ENCODE measurements at places on chromosomes 7 and 10.
A peak's percentile ranks its signal among the peaks of the same experiment; 100 is the strongest.

DNA sequence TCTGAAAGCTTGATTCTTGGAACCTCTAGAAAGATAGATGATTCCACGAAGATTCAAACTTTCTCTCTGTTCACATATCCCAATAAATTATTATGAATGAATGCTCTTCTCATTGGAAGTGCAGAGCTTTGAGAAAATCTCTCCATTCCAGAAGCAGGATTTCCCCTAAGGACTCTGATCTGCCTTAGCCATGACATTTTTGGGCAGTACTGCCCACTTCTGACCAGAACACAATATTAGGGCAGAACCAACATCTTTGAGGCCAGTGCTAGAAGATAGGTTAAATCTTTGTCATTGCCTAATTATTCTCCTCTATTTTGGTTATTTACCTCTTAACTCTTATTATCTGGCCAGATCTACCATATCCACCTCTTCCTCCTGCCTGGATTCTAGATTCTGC lies 49.9 kb downstream of the ARMC3 start:
- DNase-seq: no peak

DNA sequence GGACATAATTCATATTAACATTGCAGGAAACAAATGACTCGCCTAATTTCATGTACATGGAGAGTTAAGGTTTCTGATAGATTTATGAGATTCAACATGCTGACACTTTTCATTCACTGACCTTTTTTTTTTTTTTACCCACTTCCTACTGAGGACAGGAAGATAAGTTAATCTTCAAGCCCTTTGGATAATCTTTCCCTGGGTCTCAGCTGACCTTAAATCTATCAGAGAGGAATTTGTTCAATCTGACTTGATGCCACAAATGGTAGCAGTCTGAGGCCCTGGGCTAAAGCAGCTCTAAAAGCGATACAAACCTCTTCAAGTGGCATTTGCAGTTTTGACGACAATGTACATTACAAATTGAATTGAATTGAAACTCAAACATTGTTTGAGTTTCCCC lies 493.3 kb upstream of the SORCS1 start:
- DNase-seq: no peak

DNA sequence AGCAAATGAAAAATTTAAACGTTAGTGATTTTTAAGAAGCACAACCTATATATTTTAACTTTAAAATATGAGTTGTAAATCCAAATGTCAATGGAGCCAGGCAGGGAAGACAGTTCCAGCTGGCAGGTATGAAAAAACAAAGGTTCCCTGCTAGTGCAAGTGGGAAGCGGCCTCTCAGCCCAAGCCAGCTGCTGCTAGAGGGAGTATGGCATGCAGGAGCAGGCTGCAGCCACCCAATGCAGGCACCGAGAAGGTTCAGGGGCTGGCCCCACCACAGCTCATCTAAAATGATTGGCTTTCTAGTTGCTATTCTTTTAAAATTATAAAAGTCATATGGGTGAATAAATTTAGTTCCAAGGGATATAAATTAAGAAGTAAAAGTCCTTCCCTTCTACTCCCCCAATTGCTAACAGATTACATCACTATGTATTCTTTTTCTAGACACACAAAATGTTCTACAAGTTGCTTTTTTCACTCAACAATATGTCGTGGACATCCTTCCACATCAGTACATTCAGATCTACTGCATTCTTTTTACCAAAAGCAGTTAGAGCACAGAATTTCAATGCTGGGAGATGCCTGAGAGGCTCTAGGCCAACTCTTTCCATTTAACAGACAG lies 69.3 kb downstream of the SGMS1 start:
- DNase-seq: no peak

DNA sequence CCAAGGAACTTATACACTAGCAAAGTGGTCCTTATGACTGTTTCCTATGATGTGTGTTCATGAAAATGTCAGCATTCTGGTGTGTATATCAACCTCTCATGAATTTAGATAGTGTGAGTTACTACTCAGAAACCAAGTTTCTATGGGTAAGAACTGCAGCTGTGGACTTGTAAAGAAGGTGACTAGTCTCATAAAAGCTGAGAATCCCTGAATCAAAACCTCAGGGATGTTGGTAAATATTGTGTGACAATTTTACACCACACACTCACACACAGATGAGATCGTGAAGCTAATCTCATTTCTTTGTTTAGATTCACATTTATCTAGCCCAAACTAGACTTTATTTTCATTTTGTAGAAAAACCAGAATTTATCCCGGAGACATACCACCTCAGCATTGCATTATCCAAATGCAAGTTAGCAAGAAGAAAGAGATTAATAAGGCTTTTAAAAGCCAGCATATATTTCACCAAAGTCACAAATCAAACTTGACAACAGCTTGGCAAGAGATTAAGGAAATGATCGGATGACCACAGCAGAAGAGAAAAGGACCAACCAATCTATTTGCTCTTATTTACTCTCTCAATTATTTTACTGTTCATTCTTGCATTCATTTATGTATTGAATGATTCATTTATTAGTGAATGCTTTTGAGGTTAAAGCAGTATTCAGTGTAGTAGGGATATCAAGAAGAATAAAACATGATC lies 92.9 kb downstream of the PLXDC2 start:
- DNase-seq: no peak

GRCh38 chr10:129809841-129810240 lies 154.2 kb downstream of the EBF3 start:
- DNase-seq: no peak

- no peak for DNase-seq
These were observed 23.1 kb upstream of the PIK3CG start for GRCh38 chr7:106841896-106842390.

GRCh38 chr7:51213618-51214017 lies 103.0 kb downstream of the COBL start:
- no peak for DNase-seq

GRCh38 chr10:10803278-10803677 lies 214.4 kb upstream of the CELF2 start:
- DNase-seq: no peak

DNA sequence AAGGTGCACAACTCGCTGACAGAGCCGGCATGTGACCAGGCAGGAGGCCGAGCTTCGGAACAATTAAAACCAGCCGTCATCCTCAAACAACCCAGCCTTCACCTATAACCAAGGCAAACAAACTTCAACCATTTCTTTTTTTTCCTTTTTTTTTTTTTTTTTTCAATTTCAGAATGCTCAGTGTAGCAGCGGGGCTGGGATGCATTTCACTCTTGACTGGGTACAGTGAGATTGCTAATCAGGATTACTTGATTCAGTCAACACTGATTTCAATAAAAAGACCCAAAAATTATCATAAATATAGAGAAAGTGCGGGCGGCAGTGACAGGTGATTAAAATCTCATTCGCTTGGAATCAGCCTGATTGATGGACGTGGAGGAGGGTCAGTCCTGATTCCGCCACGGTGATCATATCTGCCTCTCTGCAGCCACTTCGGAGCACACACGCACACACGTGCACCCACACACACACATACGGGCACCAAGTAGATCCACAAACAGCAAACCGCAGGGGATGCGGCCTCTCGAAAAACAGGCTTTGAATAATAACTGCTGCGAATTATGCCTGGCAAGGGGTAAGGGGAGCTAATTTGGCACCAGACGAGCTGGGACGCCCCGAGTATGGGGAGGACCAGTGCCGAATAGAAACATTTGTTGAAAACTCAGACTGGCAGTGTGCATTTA lies 31.2 kb downstream of the EBF3 start:
- no peak for DNase-seq

- no peak for DNase-seq
These were observed 109.3 kb downstream of the NEURL1 start for GRCh38 chr10:103602852-103603155.

DNA sequence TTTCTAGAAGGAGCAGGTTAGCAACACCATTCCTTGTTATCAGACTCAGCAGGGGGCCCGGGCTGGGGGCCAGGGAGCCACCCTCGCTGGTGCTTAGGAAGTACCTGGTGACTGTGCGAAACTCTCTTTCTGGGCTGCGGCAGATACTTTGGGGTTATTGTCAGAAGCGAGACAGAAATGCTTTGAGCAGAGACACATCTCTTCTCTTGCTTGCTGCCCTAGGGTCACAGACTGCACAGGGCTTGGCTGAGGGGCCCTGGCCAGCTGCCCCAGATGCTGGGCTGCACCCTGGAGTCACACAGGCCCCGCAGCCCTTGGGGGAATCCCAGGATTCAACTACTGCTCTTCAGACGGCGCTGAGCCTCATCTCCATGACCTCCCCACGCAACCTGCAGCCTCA lies 91.9 kb downstream of the WDFY4 start:
- no peak for DNase-seq

DNA sequence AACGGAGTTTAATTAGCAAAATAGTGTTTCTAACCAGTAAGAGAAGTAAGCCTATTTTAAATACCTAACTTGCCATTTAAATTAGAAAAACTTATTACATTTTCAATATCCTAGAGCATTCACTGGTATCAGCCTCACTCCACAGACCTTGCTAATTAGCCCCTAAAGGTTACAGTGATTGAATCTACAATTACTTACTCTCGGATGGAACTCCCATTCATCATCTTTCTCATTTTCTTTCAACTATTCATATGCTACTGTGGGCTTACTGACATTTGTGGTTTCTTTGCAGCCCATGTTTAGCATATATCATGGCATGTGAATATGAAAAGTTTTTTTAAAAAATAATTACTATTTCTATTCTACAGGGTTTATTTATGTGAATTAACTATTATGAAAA lies 86.4 kb downstream of the GPR37 start:
- no peak for DNase-seq

- no peak for DNase-seq
These were observed 88.7 kb upstream of the PDGFA start for GRCh38 chr7:608361-608760.

DNA sequence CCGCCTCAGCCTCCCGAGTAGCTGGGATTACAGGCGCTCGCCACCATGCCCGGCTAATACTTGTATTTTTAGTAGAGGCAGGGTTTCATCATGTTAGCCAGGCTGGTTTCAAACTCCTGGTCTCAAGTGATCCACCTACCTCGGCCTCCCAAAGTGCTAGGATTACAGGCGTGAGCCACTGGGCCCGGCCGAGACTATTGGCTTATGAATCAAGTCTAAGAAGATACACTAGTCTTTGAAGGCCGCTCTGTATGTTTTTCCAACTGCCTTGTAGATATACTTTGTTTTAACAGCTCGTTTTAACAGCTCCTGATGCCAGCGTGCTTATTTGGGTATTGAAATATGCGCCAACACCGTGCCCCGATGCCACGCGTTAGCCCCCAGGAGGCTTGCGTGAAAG lies 136.4 kb upstream of the SH2B2 start:
- DNase-seq: no peak

- peak; percentile 61 for DNase-seq
These were observed 771 bp downstream of the PHYHIPL start for GRCh38 chr10:59177031-59177797.

GRCh38 chr7:115410972-115411686 lies 489.2 kb downstream of the MDFIC start:
- no peak for DNase-seq

- no peak for DNase-seq
These were observed 17.2 kb downstream of the INHBA start for GRCh38 chr7:41685684-41686083.

DNA sequence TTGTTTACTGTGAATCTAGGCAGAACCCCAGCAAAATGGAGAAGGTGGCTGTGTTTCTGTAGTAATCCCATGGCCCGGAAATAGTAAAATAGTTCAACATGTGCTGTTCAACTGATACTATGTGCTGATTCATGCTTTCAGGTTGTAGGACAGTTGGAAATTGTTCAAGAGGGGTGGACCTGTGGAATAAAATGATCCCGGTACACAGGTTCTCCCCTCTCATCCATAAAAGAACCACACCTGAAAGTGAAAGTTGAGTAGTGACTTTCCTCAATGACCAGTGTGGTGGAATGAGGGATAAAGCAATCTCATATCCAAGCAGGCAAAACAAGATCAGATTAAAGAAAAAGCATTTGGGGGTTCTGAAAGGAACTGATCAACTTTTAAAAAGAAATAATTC lies 177.1 kb downstream of the POU6F2 start:
- no peak for DNase-seq

- DNase-seq: no peak
These were observed 50.0 kb upstream of the WIPI2 start for GRCh38 chr7:5139998-5140397.

- no peak for DNase-seq
These were observed 60.4 kb downstream of the ADD3 start for GRCh38 chr10:110067960-110068770.

- no peak for DNase-seq
These were observed 75.8 kb downstream of the ZRANB1 start for GRCh38 chr10:125017547-125018298.

- no peak for DNase-seq
These were observed 30.3 kb downstream of the HACD1 start for GRCh38 chr10:17586821-17587234.

DNA sequence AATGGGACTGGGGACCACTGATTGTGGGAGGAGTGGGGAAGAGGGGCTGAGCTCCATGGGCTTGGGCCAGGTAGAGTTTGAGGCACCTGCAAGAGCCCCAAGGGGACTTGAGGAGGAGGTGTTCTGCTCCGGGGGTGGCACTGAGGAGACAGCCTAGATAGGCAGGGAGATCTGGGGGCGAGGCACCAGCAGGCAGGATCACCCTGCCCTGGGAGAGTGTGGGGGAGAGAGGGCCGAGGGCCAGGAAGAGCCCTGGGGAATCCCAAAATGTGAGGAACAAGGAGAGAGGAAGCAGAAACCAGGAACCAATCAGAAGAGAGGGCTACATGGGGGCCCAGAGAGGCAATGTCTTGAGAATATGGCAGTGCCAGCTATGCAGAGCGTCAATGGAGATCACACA lies 34.6 kb downstream of the LEP start:
- no peak for DNase-seq

DNA sequence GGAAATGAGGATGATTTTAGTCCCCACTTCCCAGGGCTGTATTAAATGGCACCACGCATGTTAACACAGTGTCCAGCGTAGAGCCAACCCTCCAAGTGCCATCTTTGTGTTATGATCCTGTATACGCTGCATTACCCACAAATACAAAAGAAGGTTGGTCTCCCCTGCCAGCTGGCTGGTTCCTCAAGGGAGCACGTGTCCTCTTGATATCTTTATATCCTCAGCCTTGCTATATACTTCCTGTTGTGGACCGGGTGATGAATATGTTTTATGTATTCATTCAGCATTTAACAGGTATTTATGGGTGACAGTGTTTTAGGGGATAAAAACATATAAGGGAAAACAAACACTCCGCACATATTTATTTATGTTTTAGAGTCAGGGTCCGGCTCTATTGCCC lies 23.2 kb upstream of the PRRT4 start:
- DNase-seq: no peak

GRCh38 chr7:93036807-93037206 lies 81.0 kb downstream of the SAMD9 start:
- DNase-seq: no peak

GRCh38 chr10:21626457-21627161 lies 92.6 kb downstream of the MLLT10 start:
- DNase-seq: no peak

DNA sequence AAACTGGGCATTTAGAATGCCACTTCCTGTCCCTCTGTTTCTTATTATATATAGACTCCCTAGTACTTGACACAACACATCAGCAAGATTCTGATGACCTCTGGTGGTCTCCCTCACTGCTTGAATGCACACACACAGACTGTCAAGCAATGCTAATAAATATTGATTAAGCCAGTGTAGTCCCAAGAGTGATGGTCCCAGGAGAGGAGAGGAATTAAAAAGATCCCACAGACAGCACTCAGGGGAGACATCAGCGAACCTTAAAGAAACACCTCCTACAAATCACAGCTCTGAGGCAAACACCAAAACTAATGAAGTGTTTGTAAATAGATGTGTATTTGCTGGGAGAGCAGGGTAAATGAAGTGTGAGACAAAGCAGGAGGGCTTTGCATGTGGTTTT lies 1291.2 kb downstream of the XPNPEP1 start:
- DNase-seq: no peak

GRCh38 chr10:100570506-100570905 lies 34.8 kb downstream of the HIF1AN start:
- no peak for DNase-seq
